ENCODE measurements at places on chromosomes 7 and 10.

DNA sequence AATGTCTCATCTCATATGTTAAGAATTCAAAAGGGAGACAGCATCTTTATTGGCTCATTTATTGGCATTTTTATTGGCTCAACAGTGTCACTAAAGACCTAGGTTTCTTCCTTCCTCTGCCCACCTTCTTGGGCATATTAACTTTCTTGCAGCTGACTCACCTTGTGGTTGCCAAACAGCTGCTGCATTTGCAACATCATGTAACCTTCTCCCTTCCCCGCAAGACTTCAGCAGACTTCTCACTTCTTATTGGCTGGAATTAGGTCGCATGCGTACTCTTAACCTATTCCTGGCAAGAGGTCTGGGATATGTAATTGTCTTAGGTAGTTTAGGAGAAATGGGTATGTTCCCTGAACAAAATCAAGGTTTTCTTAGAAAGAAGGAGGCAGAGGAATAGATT is 263.2 kb downstream of the POU6F2 start:
- no peak for DNase-seq

DNA sequence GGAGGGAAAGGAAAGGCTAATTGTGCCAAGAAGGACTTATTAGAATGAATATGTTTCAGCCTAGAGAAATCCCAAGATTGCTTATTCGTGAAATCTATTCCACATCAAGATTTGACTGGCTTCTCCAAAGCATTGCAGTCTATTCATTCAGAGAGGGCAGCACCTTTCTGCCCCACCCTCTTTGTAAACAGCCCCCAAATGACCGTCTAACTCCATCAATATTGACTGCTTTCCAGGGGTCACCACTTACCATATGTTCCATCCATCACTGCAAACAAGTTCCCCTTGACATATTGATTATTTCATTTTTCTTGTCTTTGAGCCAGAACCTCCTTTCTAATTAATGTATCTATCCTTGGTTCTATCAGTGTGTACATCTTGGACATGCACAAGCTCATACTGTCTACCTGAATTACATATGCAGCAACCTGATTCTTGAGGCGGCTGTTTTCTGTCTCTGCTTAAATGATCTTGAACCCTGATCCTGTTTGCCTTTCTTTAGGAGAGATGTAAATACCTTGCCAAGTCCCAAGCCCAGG is 44.2 kb upstream of the PTER start:
- DNase-seq = no peak

GRCh38 chr7:27714831-27715444 is 25.0 kb upstream of the TAX1BP1 start:
- no peak for DNase-seq

- DNase-seq = no peak
Measured at GRCh38 chr7:151264615-151265014, 16.1 kb upstream of the SMARCD3 start.

GRCh38 chr7:81267508-81267907 is 348.7 kb upstream of the SEMA3C start:
- DNase-seq = no peak

DNA sequence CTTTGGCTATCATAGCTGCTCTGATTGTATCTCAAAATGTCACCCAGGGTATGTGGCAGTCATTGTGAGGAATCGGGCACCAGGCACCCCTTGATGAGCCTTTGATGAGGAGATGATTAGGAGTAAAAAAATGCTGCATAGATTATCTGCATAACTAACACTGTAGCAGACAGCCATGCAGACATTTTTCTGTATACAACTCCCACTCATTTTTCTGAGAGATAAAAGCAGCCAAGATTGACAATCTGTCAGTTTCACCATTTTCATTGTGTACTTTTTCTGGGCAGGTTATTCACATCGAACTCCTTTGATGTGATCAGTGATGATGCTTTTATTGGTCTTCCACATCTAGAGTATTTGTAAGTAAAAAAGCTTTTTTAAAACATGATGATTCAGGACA is 19.4 kb downstream of the LGI1 start:
- DNase-seq = no peak

DNA sequence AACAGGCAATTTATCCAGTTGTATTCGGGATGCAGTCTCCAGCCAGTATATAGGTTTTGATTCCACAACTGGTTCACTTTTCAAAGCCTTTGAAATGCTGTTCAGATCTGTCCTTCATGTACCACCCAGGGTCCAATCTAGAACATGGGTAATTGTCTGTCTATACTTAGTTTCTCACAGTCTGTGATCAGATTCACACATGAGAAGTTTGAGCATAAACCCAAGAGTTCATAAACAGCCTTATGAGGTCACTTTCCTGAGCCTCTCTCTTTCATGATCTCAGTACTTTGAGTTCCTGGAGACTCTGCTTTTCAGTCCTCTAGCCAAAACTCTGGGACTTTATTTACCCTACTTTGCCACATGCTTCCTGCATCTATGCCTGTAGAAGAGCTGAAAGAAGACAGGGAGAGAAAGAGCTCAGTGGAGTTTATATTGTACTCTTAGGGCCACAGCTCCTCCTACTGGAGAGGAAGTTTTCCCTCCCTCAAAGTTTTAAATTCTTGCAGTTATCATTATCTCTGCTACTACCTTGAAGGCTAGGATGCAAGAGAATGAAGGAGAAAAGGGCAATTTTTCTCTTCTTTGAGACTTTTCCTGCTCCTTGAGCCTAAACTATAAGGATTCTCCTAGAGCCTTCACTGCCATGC is 172.0 kb downstream of the ZEB1 start:
- DNase-seq = no peak

All from amygdala (tissue), 56 donors.